ENCODE measurements at places on chromosomes 5 and 9. TPM values are rescaled to one million over a fixed set of nuclear protein-coding genes. Genes with fewer than 3 reads are reported as not detected.
A peak's percentile ranks its signal among the peaks of the same experiment; 100 is the strongest.

TMEM252 gene
- not detected for total RNA-seq

SPINK7 gene
- not detected for total RNA-seq

MRRF gene
- total RNA-seq: 51.0 TPM

DNA sequence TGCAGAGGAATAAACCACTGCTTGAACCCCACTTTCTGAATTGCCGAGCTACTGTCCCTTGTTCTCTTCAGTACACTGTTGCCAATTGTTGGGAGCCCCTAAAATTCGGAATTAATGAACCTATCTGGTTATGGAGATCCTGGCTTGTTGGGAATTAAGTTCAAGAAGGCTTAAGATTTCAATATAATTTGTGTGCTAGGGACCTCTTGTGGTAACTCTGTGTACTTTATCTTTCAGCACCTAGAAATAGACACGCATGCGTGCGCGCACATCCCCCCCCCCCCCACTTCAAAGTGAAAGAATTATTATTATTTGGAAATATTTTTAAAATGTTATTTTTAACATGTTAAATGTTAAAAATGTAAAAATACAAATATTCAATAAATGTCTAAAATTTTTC, 53.3 kb upstream of the FAM169A start:
- no peak overlapping the region for H3K27ac ChIP-seq
- no peak overlapping the region for H3K4me3 ChIP-seq
- H3K36me3 ChIP-seq: no peaks in the 10 kb centered on the region

GRCh38 chr5:186091-187041, 4.9 kb upstream of the LRRC14B start:
- no peak overlapping the region for H3K4me3 ChIP-seq
- no peaks in the 10 kb centered on the region for H3K36me3 ChIP-seq
- H3K27ac ChIP-seq: no peak overlapping the region
- peaks cover 11% of the 10 kb centered on the region for H3K4me1 ChIP-seq
- no peak for DNase-seq

GRCh38 chr5:17182981-17183380, 34.5 kb upstream of the BASP1 start:
- peaks cover 2% of the 10 kb centered on the region for H3K27me3 ChIP-seq
- no peak overlapping the region for H3K27ac ChIP-seq
- peaks cover 8% of the 10 kb centered on the region for H3K4me1 ChIP-seq
- no peak for DNase-seq

GRCh38 chr5:171724468-171725204, 61.0 kb upstream of the SMIM23 start:
- DNase-seq: no peak
- no peaks in the 10 kb centered on the region for H3K4me1 ChIP-seq

GRCh38 chr5:126067404-126067803, 355.8 kb upstream of the GRAMD2B start:
- no peak for DNase-seq
- H3K27me3 ChIP-seq: no peaks in the 10 kb centered on the region
- no peak overlapping the region for H3K27ac ChIP-seq
- H3K4me1 ChIP-seq: no peaks in the 10 kb centered on the region
- no peaks in the 10 kb centered on the region for H3K36me3 ChIP-seq
- H3K4me3 ChIP-seq: no peak overlapping the region

DNA sequence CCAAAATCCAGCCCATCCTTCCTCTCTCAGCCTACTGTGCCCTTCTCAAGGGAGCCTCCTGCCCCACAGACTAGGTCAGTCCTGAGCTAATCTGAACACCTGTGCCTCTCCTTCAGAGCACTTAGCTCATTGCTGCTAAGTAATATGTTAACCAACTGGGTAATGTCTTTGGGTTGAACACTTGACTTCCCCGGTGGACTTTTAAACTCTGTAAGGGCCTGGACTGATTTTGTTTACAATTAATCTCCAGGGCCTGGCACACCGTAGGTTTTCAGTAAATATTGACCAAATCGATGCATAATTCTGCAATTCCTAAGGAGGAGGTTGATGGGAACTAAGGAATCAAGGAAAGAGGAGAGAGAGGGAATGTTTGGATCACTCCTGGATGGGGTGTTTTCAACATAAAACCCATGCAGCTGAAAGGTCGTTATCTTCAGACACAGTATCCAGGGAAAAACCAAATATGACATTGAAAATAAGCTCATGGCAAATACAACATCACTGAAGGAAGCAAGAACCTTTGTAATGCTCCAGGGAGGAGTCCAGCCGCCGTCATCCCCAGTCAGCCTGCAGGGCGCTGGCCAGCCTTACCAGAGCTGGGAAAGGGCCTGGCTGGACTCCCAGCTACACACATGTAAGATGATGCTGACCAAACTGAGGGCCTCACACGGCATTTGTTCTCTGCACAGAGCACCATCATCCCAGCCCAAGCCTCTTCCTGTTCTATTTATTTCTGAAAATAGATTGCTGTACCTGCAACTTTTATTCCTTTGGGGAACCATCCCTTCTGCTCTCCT, 166.3 kb downstream of the C5orf15 start:
- peaks cover 12% of the 10 kb centered on the region for H3K27me3 ChIP-seq
- H3K36me3 ChIP-seq: no peaks in the 10 kb centered on the region
- H3K4me3 ChIP-seq: no peak overlapping the region
- H3K4me1 ChIP-seq: no peaks in the 10 kb centered on the region
- no peak overlapping the region for H3K27ac ChIP-seq

DNA sequence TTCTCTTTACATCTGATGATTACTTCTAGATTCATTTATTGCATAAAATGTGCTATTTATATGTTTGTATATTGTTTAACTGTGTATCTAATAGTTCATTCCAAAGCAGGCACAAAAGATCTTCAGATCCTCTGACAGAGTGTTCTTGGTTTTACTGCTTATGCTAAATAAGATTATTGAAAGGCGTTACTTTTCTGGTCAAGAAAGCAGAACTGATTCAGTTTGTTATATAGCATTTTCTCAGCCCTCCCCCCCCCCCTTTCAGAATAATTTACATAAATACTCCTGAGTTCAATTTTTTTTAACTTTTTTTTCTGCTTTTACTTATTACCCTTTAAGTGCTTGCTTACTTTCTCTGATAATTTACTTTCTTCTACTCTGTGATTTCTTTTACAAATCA, 15.4 kb downstream of the CDC42SE2 start:
- no peaks in the 10 kb centered on the region for H3K27me3 ChIP-seq
- H3K4me3 ChIP-seq: peak overlapping the region; percentile 45
- H3K27ac ChIP-seq: peak overlapping the region; percentile 93
- DNase-seq: no peak

- peaks cover 2% of the 10 kb centered on the region for H3K36me3 ChIP-seq
- H3K27me3 ChIP-seq: peaks cover 40% of the 10 kb centered on the region
- no peak overlapping the region for H3K4me3 ChIP-seq
- H3K4me1 ChIP-seq: no peaks in the 10 kb centered on the region
Observed at GRCh38 chr5:6439588-6440550, 8.8 kb upstream of the UBE2QL1 start.

GRCh38 chr5:143428738-143429420, 25.4 kb upstream of the NR3C1 start:
- peaks cover 52% of the 10 kb centered on the region for H3K4me1 ChIP-seq
- no peaks in the 10 kb centered on the region for H3K36me3 ChIP-seq
- no peak for DNase-seq
- no peak overlapping the region for H3K27ac ChIP-seq
- no peaks in the 10 kb centered on the region for H3K27me3 ChIP-seq

- no peak overlapping the region for H3K4me3 ChIP-seq
- H3K27me3 ChIP-seq: no peaks in the 10 kb centered on the region
- H3K27ac ChIP-seq: no peak overlapping the region
- H3K36me3 ChIP-seq: no peaks in the 10 kb centered on the region
Observed at GRCh38 chr5:10320793-10321192, 13.1 kb upstream of the CMBL start.

DNA sequence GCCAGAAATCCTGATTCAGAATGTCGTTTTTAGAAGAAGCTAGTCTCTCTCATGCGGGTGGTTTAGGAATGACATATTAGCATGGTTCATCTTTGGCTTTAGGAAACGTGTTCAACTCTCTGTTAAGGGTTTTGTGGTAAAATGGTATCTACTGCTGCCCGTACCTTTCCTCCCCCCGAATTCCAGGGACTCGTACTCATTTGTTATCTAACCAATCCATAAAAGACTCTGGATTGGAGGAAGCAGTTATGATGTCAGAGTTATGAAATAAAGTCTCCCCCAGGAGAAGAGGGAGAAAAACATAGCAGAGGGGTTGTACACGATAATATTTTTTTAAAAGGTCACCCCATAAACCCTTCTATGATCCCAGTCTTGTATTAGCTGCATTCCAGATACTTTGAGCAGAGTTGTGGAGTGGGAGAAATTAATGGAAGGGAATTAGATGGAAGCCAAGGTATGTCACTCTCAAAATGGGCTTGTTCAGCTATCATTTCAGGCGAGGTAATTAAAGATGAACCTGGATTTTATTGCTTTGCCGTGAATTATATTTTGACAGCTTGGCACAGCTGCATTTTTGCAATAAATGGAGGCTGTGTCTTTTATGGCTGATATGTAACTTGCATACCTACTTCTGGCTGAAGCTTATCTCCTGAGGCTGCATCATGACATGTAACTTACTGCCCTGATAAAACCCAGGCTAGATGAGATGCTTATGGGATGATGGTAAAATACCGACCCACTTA, 31.3 kb downstream of the RAI14 start:
- H3K36me3 ChIP-seq: no peaks in the 10 kb centered on the region
- no peak for DNase-seq
- peaks cover 5% of the 10 kb centered on the region for H3K27me3 ChIP-seq
- no peak overlapping the region for H3K27ac ChIP-seq
- no peak overlapping the region for H3K4me3 ChIP-seq
- H3K4me1 ChIP-seq: peaks cover 14% of the 10 kb centered on the region

DNA sequence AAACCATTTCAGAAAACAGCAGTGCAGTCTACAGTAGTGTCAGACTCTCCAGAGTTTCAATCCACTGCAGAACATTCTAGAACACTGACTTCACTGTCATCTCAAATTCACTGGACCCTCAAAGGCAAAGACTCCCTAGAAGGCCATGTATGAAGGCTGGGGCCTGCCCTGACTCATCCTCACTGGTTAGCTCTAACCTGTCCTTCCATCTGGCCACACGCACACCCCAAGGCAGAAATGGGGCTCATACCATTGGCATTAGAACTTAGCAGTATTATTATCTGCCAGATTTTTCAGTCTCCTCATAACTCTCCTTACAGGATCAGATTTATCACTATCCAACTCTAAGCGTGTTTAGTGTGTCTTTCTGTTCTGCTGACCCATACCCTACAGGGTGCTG, 20.4 kb downstream of the S1PR3 start:
- peaks cover 3% of the 10 kb centered on the region for H3K27me3 ChIP-seq
- H3K4me1 ChIP-seq: no peaks in the 10 kb centered on the region
- no peak overlapping the region for H3K27ac ChIP-seq
- no peak overlapping the region for H3K4me3 ChIP-seq
- H3K36me3 ChIP-seq: no peaks in the 10 kb centered on the region
- no peak for DNase-seq

- H3K27ac ChIP-seq: no peak overlapping the region
- no peaks in the 10 kb centered on the region for H3K36me3 ChIP-seq
- DNase-seq: no peak
- peaks cover 3% of the 10 kb centered on the region for H3K4me1 ChIP-seq
Observed at GRCh38 chr5:145859897-145860296, 12.9 kb downstream of the GRXCR2 start.

- peak; percentile 73 for DNase-seq
- peaks cover under 1% of the 10 kb centered on the region for H3K27me3 ChIP-seq
- peak overlapping the region; percentile 94 for H3K27ac ChIP-seq
- H3K4me3 ChIP-seq: no peak overlapping the region
- peaks cover 51% of the 10 kb centered on the region for H3K4me1 ChIP-seq
- H3K36me3 ChIP-seq: peaks cover 5% of the 10 kb centered on the region
Observed at GRCh38 chr5:177478711-177479646, 5.5 kb upstream of the DBN1 start.

- no peaks in the 10 kb centered on the region for H3K36me3 ChIP-seq
- DNase-seq: no peak
- no peaks in the 10 kb centered on the region for H3K4me1 ChIP-seq
- H3K27ac ChIP-seq: no peak overlapping the region
Observed at GRCh38 chr5:48192-48591, 43.8 kb upstream of the PLEKHG4B start.

DNA sequence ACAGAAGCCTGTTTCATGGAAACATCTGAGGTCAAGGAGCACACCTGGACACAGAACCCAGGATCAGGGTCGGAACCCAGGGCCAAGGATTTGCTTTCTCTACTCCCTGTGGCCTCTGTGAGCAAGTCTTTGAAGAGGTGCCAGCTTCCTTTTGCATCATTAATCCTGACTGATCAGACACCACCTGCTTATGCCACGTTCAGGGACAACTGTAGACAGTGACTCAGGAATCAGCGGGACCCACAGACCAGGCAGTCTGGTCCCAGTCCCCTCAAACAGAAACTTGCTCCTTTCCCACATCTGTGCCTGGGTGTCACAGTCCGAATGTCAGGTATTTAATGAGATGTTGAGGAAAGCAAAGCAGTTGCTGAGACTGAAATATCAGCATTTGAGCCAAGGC, 154.8 kb downstream of the SGCD start:
- H3K27ac ChIP-seq: no peak overlapping the region
- no peak for DNase-seq
- H3K27me3 ChIP-seq: peaks cover 5% of the 10 kb centered on the region

DNA sequence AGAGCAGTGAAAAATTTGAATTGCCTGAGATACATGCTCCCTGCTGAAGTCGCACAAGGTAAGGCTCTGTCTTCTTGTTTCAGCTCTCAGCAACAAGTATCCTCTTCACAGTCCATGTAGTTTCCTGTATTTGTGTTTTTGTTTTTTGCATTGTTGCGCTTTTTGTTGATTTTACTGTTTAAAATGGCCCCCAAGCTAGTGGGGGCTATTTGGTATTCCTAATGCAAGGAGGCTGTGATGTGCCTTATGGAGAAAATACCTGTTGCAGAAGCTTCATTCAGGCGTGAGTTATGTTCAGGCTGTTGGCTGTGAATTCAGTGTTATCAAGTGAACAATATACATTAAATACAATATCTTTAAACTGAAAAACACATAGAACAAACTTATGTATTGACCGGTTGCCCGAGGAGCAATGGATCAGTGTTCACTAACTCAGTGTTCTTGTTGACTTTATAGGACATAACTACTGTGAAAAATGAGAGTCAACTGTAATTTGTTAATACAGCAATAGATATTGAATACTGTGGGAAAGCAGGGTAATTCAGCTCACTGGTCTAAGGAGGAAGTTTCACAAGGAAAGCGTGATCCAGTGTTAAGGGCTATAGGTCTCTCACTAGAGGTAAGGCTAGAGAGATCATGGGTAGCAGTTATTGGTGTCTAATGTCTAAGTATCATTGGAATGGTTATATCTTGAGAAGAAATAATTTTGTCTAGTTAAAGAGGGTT, 150.5 kb downstream of the GCNT1 start:
- H3K4me1 ChIP-seq: no peaks in the 10 kb centered on the region
- no peaks in the 10 kb centered on the region for H3K36me3 ChIP-seq
- no peak overlapping the region for H3K4me3 ChIP-seq
- DNase-seq: no peak

GRCh38 chr9:5354184-5354583, 14.5 kb upstream of the RLN1 start:
- peaks cover 14% of the 10 kb centered on the region for H3K36me3 ChIP-seq
- H3K4me1 ChIP-seq: peaks cover 30% of the 10 kb centered on the region
- DNase-seq: no peak
- H3K27me3 ChIP-seq: no peaks in the 10 kb centered on the region

GRCh38 chr5:169803077-169803981, 166.3 kb downstream of the DOCK2 start:
- H3K4me3 ChIP-seq: no peak overlapping the region
- H3K36me3 ChIP-seq: peaks cover 35% of the 10 kb centered on the region
- peak overlapping the region; percentile 9 for H3K27ac ChIP-seq
- peaks cover 39% of the 10 kb centered on the region for H3K4me1 ChIP-seq
- DNase-seq: no peak

Data from activated naive CD4-positive, alpha-beta T cell treated with anti-CD3 and anti-CD28 coated beads for 36 hours (primary cell).